ENCODE measurements at places on chromosomes 5 and 9.

GRCh38 chr9:98691890-98692289, 16.8 kb downstream of the GABBR2 start:
- DNase-seq: no peak

DNA sequence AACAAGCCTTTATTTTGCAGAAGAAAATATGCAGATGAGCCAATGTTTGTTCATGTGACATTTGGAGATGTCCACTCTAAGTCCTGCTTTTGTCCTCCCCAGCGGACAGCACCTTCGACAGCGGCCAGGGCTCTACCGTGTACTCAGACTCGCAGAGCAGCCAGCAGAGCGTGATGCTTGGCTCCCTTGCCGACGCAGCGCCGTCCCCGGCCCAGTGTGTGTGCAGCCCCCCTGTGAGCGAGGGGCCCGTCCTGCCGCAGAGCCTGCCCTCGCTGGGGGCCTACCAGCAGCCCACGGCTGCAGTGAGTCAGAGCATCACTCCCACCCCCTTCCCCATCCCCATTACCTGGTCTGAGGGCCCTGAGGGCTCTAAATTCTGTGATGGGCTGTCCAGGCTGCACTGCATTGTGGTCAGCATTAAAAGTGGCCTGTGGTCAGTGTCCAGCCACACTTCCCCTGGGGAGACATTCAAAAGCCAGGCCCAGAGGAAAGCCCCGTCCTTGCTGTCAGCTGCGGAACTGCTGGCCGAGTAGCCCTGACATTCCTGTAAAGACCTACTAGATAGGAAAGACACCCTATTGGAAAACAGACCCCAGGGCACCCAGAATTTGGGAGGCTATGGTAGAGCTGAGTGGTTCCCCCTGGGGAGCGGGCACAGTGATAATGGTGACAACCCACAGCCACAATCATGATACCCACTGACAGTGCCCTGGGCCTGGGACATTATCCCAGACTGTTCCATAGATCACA, 69.0 kb downstream of the WNK2 start:
- DNase-seq: no peak

DNA sequence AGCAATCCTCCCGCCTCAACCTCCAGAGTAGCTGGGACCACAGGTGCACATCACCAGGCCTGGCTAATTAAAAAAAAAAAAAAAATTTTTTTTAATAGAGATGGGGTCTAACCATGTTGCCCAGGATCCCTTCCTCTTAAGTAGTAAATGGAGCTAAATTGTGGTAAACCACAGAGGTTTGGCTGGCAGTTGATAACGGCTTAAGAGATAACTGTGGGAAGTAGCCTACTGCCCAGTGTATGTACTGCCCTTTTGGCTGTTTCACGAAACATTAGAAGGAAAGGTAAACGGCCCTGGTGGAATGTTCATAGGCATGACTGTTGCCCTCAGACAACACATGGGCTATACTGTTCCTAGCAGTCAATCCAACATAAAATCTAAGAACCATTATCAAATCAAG, 44.4 kb downstream of the HMGCR start:
- DNase-seq: no peak

DNA sequence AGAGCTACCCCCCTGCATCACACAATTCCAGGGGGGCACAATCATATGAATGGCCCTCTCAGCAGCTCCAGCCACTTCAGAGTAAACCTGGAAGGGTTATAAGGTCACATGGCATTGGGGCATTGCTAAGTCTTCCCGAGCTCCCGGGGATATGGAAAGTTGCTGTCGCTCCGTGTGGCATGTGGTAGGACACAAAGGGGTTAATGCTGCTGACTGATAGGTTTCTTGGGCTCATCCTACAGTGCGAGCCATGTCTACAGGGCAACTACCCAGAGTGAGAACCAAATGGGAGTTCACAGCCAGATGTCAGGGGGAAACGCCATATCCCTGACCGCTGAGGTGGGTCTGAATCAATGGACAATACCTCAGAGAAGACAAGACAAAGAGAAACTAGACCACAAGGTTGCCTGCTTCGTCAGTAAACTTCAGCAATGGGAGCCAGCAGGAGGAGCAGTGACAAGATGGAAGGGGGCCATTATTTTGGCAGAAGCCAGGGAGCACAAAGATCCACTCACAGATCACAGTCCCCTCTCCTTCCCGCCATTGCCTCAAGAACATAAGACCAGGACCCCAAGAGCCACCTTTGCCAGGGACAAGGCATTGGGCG, 52.4 kb upstream of the SHISAL2B start:
- DNase-seq: no peak

DNA sequence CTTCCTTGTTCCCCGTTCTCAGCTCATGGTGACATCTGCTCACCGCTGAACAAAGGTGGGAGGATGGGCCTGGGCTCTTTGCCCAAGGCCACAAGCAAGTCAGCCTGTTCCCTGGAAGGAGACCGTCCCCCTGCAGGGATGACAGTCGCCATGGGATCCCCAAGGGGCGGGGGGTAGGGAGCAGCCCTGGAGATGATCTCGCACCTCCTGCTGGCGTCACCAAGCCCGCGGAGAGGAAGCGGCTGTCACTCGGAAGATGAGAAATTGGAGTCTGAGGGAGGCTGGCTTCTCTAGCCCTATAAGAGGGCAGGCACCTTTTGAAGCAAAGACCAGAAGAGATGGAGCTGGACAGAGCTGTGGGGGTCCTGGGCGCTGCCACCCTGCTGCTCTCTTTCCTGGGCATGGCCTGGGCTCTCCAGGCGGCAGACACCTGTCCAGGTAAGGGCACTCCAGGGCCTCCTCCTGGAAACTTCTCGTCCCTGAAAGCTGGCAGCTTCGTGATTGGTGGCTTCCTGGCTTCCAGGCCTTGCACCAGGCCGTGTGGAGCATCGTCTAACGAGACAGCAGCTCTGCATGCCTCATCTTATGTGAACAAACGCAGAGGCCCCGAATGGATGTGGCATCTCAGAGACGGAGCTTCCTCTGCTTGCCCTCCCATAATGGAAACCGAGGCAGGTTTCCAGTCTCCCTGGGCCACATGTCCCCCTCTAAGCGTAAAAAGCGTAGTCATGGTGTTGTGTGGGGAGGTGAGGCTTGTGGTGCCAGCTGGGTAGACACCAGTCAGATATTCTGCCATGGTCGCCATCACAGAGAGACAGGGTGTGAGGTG, at the start of gene FCN2:
TSS of gene FCN2 (plus strand) at position 327 of the 829 bp plus-strand sequence. CDS start at position 339, 12 bp downstream.
- no peak for DNase-seq

- DNase-seq: no peak
Measured at GRCh38 chr9:1217076-1217475, 166.9 kb downstream of the DMRT2 start.

DNA sequence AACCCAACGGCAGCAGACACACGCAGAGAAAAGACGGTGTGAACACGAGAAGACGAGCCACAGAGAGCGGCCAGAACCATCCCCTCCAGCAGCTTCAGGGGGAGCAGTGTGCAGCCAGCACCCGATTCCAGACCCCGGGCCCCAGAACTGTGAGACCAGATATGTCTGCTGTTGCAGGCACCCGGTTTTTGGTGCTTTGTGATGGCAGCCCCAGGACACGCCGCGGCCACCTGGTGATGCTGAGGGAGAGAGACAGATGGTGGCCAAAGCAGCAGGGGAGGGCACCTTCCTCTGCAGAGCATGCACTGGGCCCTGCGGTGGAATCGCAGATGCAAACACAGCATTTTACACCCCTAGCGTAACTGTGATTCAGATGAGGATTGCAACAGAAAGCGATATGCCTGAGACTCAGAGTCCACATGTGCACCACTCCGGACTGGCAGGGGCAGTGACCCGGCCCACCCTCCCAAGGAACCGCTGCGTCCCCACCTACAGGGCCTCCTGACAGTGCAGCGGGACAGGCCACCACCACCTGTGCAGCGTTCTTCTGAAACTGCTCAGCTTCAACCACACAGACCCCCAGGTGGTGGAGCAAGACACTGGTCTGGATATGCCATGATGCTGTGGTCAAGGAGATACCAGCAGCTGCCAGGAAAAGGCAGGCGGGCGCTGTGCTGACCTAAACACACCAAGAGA, 24.0 kb downstream of the ZDHHC11B start:
- no peak for DNase-seq

GRCh38 chr9:7782400-7783120, 17.0 kb downstream of the DMAC1 start:
- no peak for DNase-seq

- no peak for DNase-seq
Measured at GRCh38 chr9:9124616-9125015, 1325.0 kb upstream of the DMAC1 start.

All from non-pigmented ciliary epithelial cell (primary cell).